Bone marrow (tissue), 2 donors: ENCODE measurements at places on chromosomes 5 and 9.

DNA sequence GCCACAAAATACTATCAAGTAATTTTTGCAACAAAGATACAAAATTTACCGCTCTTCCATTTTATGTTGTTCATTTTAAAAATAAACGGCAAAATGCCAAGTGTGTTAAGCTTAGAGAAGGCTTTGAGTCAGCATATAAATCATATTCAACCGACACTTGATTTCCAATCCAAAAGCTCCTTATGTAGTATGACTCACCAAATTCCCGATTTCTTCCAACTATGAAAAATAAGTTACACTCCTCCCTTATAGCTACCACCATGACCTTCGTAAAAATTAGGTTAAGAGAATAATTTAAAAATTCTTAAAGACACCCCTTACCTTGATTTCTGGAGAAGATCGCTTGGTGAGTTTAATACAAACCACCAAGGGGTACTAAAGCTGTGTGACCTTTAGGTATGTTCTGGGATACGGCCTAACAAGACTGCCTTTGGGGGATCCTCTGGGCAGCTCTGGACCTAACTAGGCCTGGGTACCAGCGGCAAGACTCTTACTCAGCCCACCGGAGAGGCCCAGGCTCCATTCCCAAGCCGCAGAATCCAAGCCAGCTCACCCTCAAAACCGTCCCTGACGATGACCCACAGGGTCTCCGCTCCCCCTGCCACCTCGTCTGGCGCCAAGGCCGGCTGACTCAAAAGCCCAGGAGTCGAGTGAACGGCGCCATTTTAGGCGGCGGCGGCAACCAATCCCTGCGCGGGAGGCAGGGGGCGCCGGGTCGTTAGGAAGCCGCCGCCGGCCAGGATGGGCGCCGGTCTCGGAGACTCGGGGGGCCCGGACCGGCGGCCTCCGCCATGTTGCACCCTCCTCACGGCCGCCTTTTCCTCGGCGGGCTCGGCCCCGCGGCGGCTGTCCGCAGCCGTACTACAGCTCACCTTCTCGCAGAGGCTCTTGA is 739 bp downstream of the PPP2CA start:
- peak; percentile 19 for DNase-seq

- DNase-seq: no peak
Observed at GRCh38 chr9:24258626-24259025, 287.1 kb downstream of the IZUMO3 start.

DNA sequence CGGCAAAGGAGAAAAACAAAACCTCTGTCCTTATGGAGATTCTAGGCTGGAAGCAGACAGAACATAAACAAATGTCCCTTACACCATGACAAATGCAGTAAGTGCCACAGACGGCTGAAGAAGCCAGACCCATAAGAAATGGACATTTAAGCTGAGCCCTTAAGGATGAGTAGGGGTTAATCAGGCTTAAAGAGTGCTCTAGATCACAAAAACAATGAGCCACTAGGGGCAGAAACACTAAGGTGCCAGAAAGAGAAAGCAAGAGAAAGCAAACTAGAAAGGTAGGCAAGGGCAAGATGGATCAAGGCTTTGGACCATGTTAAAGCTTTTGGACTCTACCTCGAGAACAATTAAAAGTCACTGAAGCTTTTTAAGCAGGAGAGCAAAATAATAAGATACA is 326.9 kb upstream of the WWC1 start:
- DNase-seq: no peak

DNA sequence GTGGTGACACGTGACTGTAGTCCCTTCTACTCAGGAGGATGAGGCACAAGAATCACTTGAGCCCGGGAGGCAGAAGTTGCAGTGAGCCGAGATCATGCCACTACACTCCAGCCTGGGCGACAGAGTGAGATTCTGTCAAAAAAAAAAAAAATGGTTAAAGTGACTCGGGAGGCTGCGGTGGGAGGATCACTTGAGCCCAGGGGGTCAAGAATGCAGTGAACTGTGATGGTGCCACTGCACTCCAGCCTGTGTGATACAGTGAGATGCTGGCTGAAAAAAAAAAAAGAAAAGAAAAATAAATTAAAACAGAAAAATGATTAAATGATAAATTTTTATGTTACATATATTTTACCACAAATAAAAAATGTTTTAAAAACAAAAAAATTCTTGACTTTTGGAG is 51.9 kb downstream of the KLF4 start:
- no peak for DNase-seq

- DNase-seq: no peak
Observed at GRCh38 chr5:166562246-166562645, 1729.2 kb upstream of the WWC1 start.

DNA sequence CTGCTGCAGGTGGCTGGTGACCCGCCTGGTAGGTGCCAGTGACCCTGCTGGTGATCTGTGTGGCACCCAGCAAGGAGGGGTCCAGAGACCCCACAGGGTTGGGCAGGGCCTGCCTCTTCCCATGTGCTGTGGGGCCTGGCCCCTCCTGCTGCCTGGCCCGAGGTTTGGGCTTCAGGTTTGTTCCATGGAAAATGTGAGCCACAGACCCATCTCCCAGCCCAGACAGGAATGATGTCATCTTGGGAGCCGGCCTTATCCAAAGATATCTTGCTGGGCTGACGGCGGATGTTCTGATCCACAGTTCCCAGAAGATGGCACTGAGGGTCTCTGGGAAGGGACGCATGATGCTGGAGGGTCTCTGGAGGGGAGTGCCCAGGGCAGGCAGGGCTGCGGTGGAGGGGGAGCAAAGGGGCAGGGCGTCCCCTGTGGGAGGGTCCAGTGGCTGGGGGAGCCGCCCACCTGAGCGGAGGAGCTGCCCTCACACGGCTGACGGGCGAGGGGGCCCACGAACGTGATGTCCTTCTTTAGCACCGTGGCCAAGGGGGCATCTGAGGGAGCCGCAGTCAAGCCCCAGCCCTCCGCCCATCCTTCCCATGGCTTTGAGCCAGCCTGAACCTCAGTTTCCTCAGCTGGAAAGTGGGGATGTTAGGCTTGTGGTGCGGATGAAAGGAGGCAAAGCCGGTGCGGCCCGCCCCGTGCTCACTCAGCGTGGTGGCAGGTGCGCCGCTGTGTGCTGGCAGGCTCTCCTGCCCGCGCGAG is 68.1 kb downstream of the COL5A1 start:
- DNase-seq: no peak

GRCh38 chr9:34664281-34665066 is 2.0 kb upstream of the CCL27 start:
- DNase-seq: peak; percentile 49

DNA sequence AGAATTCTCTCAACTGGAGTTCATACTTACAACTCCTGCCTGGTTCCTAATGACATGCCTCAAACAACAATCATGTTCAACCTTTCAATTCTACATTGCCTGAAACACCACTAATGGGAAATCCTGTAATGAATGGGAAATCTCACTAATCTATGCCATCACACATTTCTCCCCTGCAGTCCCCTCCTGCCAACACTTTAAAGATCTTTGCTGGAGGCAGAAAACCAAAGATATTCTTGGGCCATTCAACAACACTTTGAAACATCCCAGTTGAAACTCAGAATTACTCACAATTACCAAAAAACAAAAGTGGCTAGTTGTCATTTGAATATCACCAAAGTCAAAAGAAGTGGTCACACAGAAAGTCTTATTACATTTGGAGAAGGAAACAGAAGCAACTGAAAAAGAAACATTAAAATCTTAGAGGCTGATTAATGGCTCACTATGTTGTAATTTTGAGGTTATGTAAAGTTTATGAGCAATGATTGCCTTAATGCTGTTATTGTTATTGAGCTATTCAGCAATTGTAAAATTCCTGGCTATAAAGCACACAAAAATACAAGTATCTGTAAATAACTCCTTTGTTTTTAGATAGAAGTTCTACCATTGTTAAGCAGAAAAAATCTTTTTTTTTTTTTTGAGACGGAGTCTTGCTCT is 313.4 kb upstream of the SLC30A5 start:
- DNase-seq: no peak

DNA sequence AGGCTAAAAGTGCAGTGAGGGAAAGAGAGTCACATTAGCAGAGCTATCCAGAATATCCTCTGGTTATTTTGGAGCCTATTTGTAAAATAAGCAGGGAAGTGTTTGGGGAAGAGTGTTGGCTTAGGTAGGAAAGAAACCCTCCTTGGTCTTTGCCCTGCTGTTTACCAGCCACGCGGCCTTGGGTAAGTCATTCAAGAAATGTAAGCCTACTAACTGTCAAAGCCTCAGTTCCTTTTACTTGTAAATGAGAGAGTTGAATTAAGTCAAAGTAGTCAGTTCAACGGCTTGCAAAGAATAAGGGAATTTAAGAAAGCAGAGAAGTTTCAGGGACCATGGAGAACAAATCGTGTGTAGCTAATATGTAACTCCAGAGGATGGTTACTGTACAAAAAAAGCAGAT is 75.8 kb upstream of the TNC start:
- no peak for DNase-seq

DNA sequence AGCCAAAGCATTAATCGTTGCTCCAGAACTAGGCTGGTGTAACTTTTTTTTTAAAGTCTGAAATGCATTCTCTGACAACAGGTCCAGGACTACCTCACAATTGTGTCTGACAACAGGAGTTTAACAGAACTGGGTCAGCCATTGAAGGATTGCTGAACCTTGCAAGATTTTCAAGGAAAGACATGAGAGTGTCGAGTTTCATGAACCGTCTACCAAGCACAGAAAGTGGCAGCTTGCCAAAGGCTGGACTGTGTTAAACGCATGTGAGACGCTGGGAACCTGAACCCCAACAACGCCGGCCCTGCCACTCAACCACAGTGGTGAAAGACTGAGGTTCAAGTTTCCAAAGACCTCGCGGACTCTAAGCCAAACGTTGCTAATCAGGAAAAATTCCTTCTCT is 79.1 kb downstream of the LHFPL2 start:
- DNase-seq: no peak

DNA sequence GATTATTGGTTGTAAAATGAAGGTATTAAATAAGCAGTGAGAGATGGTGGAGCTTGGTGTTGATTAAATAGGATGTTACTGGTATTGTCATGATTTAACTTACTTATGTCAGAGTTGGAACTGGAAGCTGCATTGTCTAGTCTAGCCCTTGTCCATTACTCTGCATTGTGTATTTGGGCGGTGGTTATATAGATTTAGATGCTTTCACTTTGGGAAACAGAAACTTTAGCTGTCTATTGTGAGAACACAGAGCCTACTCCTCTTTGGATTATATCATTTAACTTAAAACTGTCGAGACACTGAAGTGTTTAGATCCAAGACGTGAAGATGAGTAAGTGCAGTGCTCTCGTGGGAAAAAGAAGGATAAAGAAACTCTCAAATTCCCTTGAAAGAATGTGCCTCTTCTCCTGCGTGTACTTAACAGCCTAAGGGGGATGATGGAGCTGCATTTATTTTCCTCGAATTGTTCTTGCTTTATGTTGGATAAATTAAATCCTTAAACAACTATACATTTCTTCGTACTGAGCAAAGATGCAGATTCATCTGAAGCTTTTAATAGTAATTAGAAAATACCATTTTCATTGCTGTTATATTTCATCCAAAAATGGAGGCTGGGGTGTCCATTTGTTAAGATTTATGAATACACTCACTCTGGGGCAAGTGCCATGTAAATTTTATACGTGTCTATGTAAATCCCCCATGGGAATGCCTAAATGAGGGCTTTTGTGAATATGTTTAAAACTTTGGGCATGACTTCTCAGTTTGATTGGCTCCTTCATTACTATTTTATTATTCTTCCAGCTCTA is 21.6 kb downstream of the FBXL7 start:
- DNase-seq: no peak

GRCh38 chr5:67272453-67273130 is 76.0 kb upstream of the CD180 start:
- no peak for DNase-seq

GRCh38 chr9:29220596-29221251 is 1647.4 kb upstream of the C9orf72 start:
- DNase-seq: no peak

- no peak for DNase-seq
Observed at GRCh38 chr5:41856644-41857491, 13.4 kb downstream of the OXCT1 start.

- no peak for DNase-seq
Observed at GRCh38 chr5:138636398-138636944, 61.3 kb upstream of the HSPA9 start.

DNA sequence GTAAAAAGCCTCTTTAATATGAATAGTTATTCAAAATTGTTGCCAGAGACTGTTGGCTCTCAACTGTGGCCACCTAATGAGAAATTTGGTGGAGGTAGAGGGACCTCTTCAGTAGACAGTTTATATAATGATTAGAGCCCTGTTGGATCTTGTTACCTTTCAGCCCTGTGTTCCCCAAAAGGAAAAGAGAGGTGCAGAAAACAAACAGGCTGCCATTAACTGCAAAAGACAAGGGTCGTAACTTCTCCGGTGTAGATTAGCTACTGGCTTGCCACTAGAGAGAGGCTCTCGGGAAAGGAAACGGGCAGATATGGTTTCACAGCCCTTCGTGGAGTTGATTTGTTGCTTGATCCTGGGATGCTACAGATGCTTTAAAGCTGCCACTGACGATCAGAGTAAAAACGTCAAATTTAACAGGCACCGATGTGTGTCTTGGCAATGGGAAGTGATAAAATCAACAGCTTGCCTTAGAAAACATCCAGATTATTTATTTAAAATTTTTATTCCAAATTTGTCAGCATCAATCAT is 7.8 kb downstream of the FST start:
- DNase-seq: no peak

GRCh38 chr5:168088410-168089173 is 202.9 kb upstream of the WWC1 start:
- no peak for DNase-seq

GRCh38 chr9:93098236-93098946 is 2.4 kb downstream of the CARD19 start:
- peak; percentile 88 for DNase-seq

DNA sequence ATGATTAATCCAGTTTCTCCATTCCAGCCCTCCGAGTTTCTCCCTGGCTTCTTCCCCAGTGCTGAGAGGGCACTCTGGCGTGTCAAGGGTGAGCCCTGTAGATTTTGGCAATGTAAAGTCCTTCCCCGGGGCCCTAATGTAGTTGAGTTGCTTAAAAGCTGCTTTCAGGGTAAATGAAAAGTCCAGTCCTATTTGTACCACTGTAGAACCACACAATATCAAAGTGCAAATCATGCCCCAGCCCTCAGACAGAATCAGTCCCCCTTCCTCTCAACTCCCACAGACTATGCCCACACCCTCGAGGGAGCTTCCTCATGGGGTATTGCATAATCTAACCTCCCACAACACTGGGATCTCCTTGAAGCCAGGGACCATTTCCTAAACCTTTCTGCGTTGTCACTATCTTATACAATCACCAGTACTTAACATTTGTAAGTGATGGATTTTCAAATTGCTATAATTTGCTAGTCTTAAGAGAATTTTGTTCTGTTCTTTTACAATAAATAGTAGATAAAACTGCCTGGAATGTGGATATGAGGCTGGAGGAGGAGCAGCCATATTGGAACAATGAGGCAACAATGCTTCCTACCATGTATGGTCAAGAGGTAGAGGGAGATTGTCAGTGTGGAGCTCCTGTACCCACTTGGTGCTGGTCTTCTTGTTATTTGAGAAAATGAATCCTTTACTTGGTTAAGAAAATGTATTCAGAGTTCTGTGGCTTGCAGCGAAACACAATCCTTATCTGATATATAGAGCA is 34.4 kb downstream of the ZNF366 start:
- DNase-seq: peak; percentile 72

GRCh38 chr5:167247816-167248215 is 1043.6 kb upstream of the WWC1 start:
- DNase-seq: no peak
